Activated T-cell treated with anti-CD3 and anti-CD28 coated beads, Interleukin-2, amount 50 U/mL, for 4 hours (primary cell): ENCODE measurements at places on chromosomes 7 and 10. TPM values are rescaled to one million over a fixed set of nuclear protein-coding genes. Genes with fewer than 3 reads are reported as not detected.

DNA sequence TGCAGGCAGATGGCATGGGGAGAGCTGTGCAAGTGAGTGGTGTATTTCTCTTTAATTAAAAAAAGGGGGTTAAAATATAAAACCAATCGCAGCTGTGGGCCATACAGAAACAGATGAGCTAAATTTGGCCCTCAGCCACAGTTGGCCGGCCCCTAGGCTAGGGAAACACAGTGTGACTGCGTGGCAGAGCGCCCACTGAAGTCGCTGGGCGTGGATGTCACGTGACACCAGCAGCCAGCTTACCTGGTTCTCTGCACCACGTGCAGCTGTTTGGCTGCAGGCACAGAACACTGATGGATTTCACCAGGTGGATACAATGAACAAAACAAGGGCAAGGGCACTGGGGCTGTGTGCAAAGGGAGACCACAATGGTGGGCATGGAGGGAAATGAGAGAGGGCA lies 119.3 kb upstream of the ZNF746 start:
- DNase-seq: no peak

DNA sequence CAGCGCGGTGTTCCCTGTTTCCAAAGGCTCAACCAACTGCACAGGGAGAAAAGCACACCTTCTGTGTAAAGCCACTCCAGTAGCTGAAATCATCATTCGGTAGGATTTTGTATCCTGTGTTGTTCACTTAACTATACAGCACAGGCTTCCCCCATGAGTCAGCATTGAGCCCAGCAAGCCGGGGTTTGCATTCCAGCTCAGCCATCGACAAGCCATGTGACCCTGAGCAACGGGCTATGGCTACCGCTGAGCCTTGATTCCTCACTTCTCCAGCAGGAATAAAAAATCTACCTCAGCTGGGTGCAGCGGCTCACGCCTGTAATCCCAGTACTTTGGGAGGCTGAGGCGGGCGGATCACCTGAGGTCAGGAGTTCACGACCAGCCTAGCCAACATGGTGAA lies 44.1 kb upstream of the ATP6V0A4 start:
- no peak for DNase-seq

ADIRF gene
- not detected for total RNA-seq

- DNase-seq: no peak
Observed at GRCh38 chr10:115272482-115272881, 179.3 kb downstream of the ATRNL1 start.

GRCh38 chr10:49645871-49646870 lies 32.3 kb downstream of the CHAT start:
- DNase-seq: no peak

LIPK gene
- not detected for total RNA-seq

HSPA12A gene
- total RNA-seq: 0.16 TPM

DNA sequence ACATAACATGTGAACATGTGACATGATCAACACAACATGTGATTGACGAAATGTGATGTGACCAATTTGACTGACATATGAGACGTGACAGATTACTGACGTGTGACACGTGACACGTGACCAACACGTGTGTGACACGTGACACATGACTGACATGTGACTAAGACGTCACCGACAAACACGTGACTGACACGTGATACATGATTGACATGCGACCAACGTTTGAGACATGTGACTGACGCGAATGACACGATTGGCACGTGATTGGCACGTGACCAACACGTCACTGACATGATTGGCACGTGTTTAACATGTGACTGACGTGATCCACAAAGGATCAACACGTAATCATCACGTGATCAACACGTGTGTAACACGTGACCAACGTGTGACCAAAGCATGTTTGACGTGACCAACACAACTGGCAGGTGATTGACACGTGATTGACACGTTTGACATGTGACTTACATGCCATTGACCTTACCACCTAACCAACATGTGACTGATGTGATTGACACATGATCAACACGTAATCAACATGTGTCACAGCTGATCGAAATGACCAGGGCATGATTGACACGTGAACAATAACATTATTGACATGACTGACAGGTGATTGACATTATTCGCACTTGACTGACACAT lies 23.7 kb downstream of the CRPPA start:
- DNase-seq: no peak

- DNase-seq: no peak
Observed at GRCh38 chr10:123021517-123021916, 12.7 kb downstream of the ACADSB start.

DNA sequence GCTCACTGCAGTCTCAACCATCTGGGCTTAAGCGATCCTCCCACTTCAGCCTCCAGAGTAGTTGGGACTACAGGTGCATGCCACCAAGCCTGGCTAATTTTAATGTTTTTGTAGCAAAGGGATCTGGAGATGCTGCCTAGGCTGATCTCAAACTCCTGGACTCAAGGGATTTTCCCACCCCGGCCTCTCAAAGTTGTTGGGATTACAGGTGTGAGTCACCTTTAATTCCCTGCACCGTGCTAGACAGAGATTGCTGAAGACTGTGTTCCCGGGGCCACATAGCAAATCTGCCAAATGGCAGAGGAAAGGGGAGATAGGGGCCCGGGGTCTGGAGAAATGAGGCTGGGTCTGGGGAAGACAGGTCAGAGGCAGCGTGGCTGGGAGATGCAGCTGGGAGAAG lies 20.6 kb upstream of the PSMG3 start:
- DNase-seq: no peak
